ENCODE measurements at places on chromosomes 5 and 9.

DNA sequence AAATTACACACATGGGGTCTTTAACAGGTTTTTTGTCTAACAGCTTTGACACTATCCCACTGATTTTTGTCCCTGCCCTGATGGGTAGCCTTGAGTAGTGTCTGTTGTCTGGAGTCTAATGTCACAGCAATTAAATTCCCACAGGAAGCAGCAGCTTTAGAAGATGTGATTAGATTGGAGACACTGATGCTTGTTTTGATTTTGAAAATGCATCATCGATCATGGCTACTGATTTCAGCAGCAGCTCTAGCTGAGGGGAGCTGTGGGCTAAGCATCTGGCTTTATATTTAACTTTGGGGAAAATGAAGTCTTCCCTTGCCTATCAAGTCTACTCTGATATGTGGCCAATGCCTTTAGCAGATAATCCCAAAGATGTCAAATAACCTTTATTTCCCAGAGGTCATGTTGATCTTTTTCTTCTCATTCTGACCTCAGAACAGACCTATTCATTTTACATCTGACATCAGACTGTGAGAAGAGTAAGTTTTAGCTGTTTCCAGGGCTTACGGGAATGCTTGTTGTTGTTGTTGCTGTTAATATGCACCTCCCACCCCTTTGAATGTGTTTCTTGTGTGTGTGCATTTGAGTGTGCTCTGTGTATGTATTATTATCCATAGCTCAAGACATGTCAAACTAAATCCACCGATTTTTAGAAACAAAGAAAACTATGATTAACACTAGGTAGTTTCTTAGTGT, 704.9 kb upstream of the NUDT12 start:
- no peak for DNase-seq

- DNase-seq, result no peak
Measured at GRCh38 chr5:173326501-173326960, 1.7 kb downstream of the STC2 start.

GRCh38 chr5:138289296-138289695, 14.9 kb upstream of the GFRA3 start:
- no peak for DNase-seq

DNA sequence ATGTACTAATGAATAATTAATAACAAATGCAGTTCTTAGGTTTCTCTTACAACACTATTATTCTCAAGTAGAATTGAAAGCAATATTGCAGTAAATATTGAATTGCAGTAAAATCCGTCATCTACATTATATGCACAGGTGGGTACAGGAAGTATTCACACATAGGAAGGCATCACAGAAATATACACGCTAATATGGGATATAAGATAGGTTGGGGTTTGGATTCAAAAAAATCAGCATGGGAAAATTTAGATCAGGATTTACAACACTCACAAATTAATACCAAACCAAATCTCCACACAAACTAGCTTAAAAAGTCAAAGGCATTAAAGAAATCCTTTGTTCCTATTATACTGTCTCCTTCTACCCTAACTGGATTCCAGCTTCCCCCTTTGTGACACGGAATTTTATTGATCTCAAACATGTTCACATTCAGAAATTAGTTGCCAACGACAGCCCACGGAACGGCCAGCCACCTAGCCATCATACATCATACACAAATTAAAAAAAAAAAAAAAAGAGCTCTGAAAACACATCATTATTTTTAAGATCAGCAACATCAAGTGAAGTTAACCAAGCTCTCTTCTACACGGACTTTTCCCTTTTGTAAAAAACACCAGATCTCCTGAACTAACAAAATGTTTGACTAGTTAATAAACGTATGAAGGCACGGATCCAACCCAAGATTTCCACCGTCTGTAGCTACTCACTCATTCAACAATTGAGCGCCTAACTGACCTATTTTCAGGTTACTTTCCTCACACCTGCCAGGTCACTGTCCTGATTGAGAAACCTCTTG, 2.2 kb downstream of the NR6A1 start:
- no peak for DNase-seq

- DNase-seq, result no peak
Measured at GRCh38 chr5:75185763-75186162, 50.9 kb downstream of the ANKRD31 start.

GRCh38 chr5:57761513-57761912, 278.9 kb upstream of the ACTBL2 start:
- no peak for DNase-seq

GRCh38 chr5:161530700-161531099, 15.8 kb downstream of the GABRB2 start:
- no peak for DNase-seq

- DNase-seq, result no peak
Measured at GRCh38 chr5:138950421-138951031, 75.4 kb upstream of the LRRTM2 start.
